ENCODE measurements at places on chromosomes 2 and 18.
A peak's percentile ranks its signal among the peaks of the same experiment; 100 is the strongest.

DNA sequence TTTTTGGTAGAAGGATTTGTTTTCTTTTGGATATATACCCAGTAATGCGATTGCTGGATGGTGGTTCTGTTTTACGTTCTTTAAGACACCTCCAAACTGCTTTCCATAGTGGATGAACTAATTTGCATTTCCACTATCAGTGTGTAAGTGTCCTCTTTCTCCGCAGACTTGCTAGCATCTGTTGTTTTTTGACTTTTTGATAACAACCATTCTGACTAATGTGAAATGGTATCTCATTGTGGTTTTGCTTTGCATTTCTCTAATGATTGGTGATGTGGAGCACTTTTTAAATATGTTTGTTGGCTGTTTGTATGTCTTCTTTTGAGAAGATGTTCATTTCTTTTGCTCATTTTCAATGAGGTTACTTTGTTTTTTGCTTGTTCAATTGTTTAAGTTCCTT, 260.9 kb upstream of the CWC22 start:
- DNase-seq, result no peak

GRCh38 chr2:227456772-227457171, 15.2 kb upstream of the AGFG1 start:
- DNase-seq, result no peak

DNA sequence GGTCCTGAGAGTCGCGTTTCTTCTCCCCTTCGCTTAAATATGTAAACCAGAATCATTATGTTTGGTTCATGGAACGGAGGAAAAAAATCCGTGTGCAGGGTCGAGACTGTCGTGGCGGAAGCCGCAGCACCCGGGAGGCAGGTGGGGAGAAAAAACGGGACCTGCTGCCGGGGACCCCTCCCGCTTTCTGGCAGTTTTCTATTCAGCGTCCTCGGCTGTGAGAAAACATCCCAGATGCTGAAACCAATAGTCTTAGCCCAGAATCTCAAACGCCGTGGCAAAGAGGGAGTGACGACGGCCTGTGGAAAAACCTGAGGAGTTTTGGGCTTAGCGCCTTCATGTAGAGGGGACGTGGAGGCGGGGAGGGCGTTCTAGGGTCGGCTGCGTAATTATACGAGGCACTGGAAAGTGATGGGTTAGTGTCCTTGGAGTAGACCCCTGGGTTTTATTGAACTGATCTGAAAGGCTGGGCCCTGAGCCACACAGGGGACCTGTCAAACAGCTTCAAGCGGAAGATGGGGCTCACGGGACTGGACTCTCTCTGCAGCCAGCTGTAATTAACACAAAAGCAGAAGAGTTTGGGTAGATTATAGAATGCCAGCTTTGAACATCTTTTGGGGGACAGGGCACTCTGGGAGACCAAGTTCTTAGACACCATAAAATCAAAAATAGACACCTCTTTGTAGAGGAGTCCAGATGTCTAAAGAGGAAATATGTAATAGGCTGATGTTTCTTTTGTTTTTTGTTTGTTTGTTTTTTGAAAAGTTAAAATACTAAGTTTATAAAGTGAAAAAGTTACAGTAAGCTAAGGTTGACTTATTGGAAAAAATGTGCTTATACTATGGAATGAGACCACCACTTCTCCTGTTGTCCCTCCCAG, 834 bp upstream of the BUB1 start:
- DNase-seq, result no peak

GRCh38 chr18:75376004-75376403, 51.5 kb downstream of the SMIM21 start:
- no peak for DNase-seq

- no peak for DNase-seq
Observed at GRCh38 chr2:212549463-212549862, 10.9 kb upstream of the ERBB4 start.

DNA sequence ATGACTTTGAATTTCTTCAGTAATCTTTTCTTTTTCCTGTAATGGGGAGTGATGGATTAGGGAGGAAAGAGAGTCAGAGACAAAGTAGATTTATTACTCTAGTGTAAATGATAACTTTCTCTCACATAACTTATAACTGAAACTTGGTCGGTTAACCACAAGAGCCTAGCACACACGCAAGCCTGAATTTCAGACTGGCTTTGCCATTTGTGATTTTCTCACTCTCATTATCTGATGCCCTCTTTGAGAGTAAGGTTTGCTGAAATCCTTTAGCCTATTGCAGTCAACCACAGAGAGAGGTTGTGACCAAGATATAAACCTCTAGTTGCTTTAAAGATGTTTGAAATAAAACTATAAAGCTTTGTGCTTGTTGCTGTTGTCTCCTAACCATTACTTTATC, 117.9 kb upstream of the NETO1 start:
- no peak for DNase-seq

DNA sequence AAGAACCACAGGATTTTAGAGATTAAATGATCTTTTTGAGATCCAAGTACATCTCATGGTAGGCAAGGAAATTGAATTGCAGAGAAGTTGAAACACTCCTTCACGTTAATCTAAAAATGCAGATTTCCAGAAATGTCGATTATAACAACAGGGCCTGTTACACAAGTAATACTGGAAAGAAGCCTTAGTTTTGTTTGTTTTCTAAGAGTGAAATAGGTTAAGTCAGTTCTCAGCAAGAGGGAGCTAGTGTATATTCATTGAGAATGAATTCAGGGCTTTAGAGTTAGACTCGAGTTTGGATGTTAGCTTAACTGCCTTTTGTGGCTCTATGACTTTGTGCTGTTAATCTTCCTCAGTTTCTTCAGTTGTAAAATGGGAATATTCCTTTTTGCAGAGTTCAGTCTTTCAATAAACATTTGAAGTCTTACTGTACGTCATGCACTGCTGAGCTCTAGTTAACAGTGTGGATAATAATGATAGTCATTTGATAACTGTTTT, 926 bp downstream of the NDUFV2 start:
- peak; percentile 58 for DNase-seq

GRCh38 chr18:68734308-68734707, 19.4 kb upstream of the TMX3 start:
- DNase-seq, result no peak

DNA sequence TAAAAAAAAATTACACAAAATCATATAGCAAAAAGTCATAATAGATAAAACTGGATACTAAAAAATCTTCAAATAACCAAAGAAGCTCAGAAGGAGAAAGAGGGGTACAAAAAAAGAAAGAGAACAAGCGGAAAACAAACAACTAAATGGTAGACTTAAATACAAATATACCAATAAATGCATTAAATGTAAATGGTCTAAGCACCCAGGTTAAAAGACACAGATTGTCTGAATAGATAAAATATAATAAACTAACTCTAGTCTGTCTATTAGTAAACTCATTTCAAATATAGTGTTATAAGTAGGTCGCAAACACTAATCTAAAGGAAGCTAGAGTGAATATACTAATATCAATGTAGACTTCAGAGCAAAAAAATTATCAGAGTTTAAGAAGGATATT, 357.4 kb downstream of the METTL4 start:
- no peak for DNase-seq

- DNase-seq, result no peak
Observed at GRCh38 chr2:238216651-238217184, 13.2 kb upstream of the ILKAP start.

Data from CD4-positive, alpha-beta T cell treated with Interleukin-4 for 4 hours (primary cell).